Caco-2 (cell line): ENCODE measurements at places on chromosomes 7 and 10. TPM values are rescaled to one million over a fixed set of nuclear protein-coding genes. Genes with fewer than 3 reads are reported as not detected.

The AOAH gene
- not detected in 2 replicates for total RNA-seq

- no peaks in the 10 kb centered on the region for H3K36me3 ChIP-seq
- H3K4me1 ChIP-seq: no peaks in the 10 kb centered on the region
- no peak overlapping the region for H3K4me3 ChIP-seq
- no peaks in the 10 kb centered on the region; the same call in 1 of the 2 replicates for H3K27me3 ChIP-seq
- no peak for DNase-seq
Observed at GRCh38 chr10:62652114-62652513, 152.4 kb upstream of the ADO start.

DNA sequence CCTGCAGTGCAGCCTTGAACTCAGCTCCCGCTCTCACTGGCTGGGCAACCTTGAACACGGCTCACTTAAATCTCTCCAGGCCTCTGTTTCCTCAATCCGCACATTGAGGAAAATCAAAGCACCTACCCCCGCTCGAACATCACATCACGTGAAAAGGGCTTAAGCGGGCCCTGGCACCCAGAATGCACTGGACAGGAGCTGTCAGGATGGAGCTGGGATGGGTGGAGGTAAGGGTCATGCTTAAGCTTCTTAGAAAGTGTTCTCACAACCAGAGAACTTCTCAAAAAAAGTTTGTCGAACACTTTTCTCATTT is 55.7 kb upstream of the MGMT start:
- no peaks in the 10 kb centered on the region for H3K36me3 ChIP-seq
- H3K4me1 ChIP-seq: no peaks in the 10 kb centered on the region
- DNase-seq: no peak
- H3K27me3 ChIP-seq: no peaks in the 10 kb centered on the region

DNA sequence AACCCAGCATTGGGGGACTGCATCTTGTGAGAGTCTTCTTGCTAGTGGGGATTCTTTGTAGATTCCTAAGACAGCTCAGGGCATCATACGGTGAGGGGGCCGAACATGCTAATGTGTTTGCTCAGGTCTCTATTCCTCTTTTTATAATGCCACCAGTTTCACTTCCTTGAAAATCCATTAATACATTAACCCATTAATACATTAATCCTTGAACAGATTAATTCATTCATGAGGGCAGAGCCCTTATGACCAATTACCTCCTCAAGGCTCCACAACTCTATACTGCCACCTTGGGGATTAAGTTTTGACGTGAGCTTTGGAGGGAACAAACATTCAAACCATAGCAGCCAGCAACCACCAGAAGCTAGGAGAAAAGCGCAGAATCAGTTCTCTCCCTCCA is 67.2 kb upstream of the POT1 start:
- DNase-seq: no peak
- no peaks in the 10 kb centered on the region for H3K27me3 ChIP-seq
- peaks cover 31% of the 10 kb centered on the region for H3K4me1 ChIP-seq
- H3K36me3 ChIP-seq: no peaks in the 10 kb centered on the region

The TMEM130 gene
- total RNA-seq: not detected in 2 replicates

The TMEM26 gene
- total RNA-seq: not detected in 2 replicates

DNA sequence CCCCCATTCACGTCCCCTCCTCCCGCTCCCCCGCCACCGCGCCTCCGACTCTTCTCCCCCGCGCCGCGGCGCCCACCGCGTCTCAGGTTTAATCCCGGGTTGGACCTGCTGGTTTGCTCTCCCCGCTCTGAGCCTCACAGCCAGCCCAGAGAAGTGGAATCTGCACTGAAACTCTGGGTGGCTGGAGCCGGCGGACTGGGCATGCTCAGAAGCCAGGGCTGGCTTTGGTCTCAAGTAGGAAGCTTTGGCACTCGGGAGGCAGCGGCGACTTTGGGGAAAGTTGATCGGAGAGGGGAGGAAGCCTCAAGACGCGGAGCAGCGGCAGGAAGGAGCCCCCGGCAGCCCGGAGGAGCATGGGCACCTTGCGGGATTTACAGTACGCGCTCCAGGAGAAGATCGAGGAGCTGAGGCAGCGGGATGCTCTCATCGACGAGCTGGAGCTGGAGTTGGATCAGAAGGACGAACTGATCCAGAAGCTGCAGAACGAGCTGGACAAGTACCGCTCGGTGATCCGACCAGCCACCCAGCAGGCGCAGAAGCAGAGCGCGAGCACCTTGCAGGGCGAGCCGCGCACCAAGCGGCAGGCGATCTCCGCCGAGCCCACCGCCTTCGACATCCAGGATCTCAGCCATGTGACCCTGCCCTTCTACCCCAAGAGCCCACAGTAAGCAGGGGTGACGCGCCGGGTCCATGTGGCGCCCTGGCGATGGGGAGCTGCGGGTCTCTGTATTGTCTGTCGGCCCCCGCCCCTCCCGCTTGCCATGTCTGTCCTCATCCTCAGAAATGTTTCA is at the start of gene PRKG1:
Gene PRKG1 (plus strand): TSS at position 250 of the 791 bp plus-strand sequence.
- no peaks in the 10 kb centered on the region for H3K36me3 ChIP-seq
- H3K27me3 ChIP-seq: peaks cover 8% of the 10 kb centered on the region
- peak within 1 kb of the TSS; percentile 43 for H3K4me3 ChIP-seq

GRCh38 chr7:86991771-86992191 is 67.7 kb downstream of the ELAPOR2 start:
- H3K4me3 ChIP-seq: no peak overlapping the region
- H3K27me3 ChIP-seq: no peaks in the 10 kb centered on the region
- no peaks in the 10 kb centered on the region for H3K4me1 ChIP-seq
- H3K36me3 ChIP-seq: no peaks in the 10 kb centered on the region
- DNase-seq: no peak
- H3K27ac ChIP-seq: no peak overlapping the region

The NEURL1 gene
- total RNA-seq: 0.84 and 0.91 TPM in 2 replicates

GRCh38 chr10:133377818-133378250 is 1.2 kb upstream of the PAOX start:
- DNase-seq: no peak
- peak overlapping the region; percentile 97 for H3K4me3 ChIP-seq
- H3K27ac ChIP-seq: peak overlapping the region; percentile 45
- peaks cover 16% of the 10 kb centered on the region for H3K4me1 ChIP-seq
- H3K27me3 ChIP-seq: no peaks in the 10 kb centered on the region

The TCAF2 gene
- total RNA-seq: 0.05 TPM in 1 of 2 replicates, not detected in the other

- H3K36me3 ChIP-seq: no peaks in the 10 kb centered on the region
- H3K27ac ChIP-seq: no peak overlapping the region
- H3K4me1 ChIP-seq: no peaks in the 10 kb centered on the region
- no peak overlapping the region for H3K4me3 ChIP-seq
- no peak for DNase-seq
Observed at GRCh38 chr10:60921633-60922032, 22.4 kb downstream of the RHOBTB1 start.

The NKX1-2 gene
- total RNA-seq: 2.0 and 2.8 TPM in 2 replicates

- peak within 1 kb of the TSS; percentile 98 for H3K4me3 ChIP-seq
- no peaks in the 10 kb centered on the region; the same call in 1 of the 2 replicates for H3K36me3 ChIP-seq
- peaks cover 37% of the 10 kb centered on the region for H3K4me1 ChIP-seq
- no peaks in the 10 kb centered on the region for H3K27me3 ChIP-seq
- peak; percentile 95 for DNase-seq
Observed at GRCh38 chr10:121598263-121599249, at the start of gene FGFR2. FGFR2 (minus strand) TSS chr10:121598444; CDS start chr10:121593817, 4,627 bp downstream.

- no peak for DNase-seq
- H3K27ac ChIP-seq: no peak overlapping the region
- H3K4me1 ChIP-seq: no peaks in the 10 kb centered on the region
- H3K4me3 ChIP-seq: no peak overlapping the region
Observed at GRCh38 chr10:2619916-2620315, 447.4 kb upstream of the PFKP start.
